ENCODE measurements at places on chromosomes 7 and 10.
A peak's percentile ranks its signal among the peaks of the same experiment; 100 is the strongest.

- no peak for DNase-seq
Observed at GRCh38 chr10:27447540-27447939, 56.6 kb upstream of the RAB18 start.

DNA sequence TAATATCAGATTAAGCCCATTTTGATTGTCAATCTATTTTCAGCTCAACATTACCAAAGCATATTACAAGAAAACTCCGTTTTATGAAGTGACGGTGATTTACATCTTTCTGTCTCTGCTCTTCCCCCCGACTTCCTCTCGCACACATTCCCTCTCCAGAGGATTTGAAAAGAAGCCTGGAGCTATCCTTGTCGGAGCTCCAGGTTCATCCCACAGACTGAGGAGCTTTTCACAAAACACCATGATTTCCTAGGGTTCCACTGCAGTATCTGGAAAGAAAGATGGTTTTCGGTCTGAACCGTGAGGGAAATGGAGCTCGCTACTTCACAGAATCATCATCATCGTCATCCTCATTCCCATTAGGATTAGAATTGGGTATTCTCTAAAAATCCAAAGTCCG is 655.5 kb upstream of the MGMT start:
- no peak for DNase-seq

DNA sequence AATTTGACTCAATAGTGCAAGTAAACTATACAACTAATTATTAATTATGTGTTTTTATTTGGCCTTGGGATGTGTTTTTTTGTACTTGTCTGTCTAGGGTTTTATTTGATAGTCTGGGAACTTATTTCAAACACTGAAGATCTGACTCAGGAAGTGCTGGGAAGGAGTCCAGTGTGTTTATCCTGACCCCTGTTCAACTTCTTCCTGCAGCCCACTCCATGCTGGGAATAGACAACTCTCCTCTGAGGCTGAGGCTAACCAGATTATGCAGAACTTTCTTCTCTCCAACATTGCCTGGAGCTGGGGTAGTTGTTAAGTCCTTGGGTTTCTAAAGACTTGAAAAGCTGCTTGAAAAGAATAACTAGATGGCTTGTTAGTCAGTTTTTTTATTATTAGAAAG is 6.9 kb downstream of the CISD1 start:
- DNase-seq: no peak

GRCh38 chr10:7475046-7475911 is 64.4 kb upstream of the SFMBT2 start:
- DNase-seq: peak; percentile 25

GRCh38 chr7:143205560-143206293 is 16.1 kb upstream of the TAS2R40 start:
- peak; percentile 31 for DNase-seq

GRCh38 chr10:72276421-72277339 is 3.0 kb downstream of the DDIT4 start:
- no peak for DNase-seq

GRCh38 chr7:122802301-122802751 is 83.9 kb downstream of the CADPS2 start:
- DNase-seq: peak; percentile 60

DNA sequence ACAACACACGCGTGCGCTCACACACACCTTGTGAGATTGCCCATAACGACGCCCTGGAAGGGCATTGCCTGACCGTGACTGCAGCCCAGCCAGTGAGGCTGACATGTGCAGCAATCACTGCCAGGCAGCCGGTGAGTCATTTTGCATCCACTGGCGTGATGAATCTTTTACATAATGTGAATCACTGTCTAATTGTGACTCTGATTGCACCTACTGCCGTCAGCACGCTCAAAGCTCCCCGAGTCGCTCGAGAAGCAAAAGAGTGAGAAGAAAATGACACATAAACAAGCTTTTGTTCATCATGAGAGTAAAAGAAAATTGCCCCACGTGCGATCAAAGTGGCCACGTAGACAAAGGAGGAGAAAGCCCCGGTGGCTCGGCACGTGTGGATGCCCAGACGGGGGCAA is 117.4 kb upstream of the PFKP start:
- no peak for DNase-seq

DNA sequence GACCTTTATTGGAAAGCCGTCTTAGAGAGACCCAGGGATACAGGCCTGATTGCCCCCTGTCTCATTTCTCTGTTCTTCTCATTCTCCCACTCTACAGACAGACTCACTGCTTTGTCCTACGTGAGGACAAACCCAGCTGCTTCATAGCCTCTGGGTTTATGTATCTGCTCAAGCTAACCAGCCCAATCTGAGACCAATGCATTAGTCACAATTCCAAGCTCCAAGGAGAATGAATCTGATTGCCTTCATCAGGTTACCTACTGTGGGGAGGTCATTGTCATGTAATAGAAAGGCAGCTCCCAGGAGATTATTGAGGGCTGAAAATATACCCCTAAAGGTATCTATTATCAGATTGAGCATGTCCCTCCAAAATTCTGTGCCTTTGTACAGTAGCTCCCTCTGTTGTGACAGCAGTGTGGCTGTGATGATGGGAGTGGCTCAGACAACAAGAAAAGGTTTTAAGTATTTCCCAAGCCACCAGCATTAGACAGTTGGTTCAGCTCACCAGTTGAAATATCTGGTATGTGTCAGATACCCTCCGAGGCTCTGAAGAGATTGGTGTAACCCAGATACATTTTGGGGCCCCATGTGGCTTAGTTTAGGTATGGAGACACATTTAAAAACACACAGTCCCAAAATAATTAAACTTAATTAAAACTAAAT is 123.1 kb upstream of the EEPD1 start:
- DNase-seq: no peak

GRCh38 chr10:86284355-86285105 is 82.1 kb downstream of the GRID1 start:
- DNase-seq: no peak

- no peak for DNase-seq
Observed at GRCh38 chr7:44185729-44186128, 3.5 kb downstream of the GCK start.

- DNase-seq: no peak
Observed at GRCh38 chr10:182441-183201, 47.4 kb downstream of the ZMYND11 start.

GRCh38 chr10:91690996-91691676 is 58.3 kb upstream of the PPP1R3C start:
- no peak for DNase-seq

- no peak for DNase-seq
Observed at GRCh38 chr7:27605689-27606269, 56.9 kb downstream of the HIBADH start.

DNA sequence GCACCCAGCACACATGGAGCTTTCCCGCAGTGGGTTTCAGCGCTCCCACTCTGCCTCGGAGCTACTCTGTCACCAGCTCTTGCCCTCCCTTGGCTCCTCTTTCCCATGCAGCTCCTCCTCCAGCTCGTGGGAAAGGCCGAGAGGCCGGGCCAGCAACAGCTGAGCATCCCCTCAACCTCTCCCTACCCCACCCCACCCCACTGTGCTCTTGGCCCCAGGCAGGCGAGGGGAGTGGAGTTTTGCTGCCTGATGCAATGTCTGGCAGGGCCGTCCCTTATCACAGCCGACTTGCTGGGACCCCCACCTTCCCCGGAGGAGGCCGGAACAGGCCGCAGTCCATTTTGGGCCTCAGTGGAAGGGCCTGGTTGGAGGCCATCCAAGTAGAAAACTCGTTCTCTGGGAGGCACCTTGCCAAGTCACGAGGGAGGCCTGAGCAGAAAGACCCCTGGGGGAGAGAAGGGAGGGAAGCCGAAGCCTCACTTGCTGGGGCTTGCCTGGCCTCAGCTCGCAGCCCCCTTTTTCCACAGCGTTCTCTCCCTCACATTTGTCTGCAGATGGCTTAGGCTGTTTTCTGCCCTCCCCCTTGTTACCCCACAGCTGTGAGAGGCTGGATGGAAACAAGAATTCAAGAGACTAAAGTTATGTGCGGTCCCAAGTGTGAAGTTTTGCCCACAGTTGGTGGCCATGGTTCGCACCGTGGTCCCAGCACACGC is 35.3 kb downstream of the CHST3 start:
- DNase-seq: peak; percentile 86

All from heart left ventricle (tissue), 16 donors.